ENCODE measurements at places on chromosomes 1 and 21.

GRCh38 chr1:14524826-14525636 lies 73.5 kb upstream of the KAZN start:
- no peak for DNase-seq

- DNase-seq = no peak
Measured at GRCh38 chr1:191707288-191707687, 451.0 kb upstream of the RGS18 start.

GRCh38 chr1:237562242-237562823 lies 328.4 kb downstream of the ZP4 start:
- DNase-seq = no peak

DNA sequence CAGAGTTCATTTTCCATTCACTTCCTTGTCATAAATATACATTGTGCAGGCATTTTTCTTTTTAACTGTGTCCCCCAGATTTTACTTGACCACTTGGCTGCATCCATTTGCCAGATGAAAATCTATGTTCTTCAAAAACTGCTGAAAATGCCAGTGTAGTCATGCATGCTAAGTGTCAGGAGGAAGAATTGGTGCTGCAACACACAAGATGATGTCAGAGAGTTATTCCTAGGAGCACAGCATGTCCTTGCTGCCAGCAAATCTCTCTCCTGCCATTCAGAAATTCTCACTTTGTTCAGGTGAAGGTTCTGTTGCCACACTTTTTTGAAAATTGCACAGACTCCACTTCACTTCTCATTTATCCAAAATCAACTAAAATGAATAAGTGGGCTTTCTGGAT lies 106.4 kb upstream of the MAGI3 start:
- no peak for DNase-seq

GRCh38 chr1:29338908-29339575 lies 102.7 kb downstream of the PTPRU start:
- no peak for DNase-seq

DNA sequence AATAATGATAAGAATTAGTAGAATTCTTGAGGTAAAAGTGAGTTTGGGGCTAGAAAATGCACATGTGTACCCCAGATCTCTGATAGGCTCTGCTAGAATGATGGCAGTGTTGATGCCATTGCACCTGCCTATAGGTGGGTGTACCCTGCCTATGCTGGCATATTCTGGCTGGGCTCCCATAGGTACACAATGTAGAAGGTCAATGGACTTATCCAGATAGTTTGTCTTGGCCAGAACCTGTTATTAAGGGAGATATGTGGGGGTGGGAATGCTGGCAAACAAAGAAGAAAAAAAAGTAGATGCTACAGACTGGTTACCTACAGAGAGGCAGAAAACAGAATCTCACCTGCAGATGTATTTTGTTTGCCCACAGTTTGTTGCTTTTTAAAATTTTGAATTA lies 14.1 kb upstream of the KLHDC8A start:
- DNase-seq = no peak

GRCh38 chr1:175602026-175602585 lies 141.3 kb downstream of the TNR start:
- DNase-seq = no peak

GRCh38 chr1:190479516-190479915 lies 1.9 kb upstream of the BRINP3 start:
- DNase-seq = no peak

DNA sequence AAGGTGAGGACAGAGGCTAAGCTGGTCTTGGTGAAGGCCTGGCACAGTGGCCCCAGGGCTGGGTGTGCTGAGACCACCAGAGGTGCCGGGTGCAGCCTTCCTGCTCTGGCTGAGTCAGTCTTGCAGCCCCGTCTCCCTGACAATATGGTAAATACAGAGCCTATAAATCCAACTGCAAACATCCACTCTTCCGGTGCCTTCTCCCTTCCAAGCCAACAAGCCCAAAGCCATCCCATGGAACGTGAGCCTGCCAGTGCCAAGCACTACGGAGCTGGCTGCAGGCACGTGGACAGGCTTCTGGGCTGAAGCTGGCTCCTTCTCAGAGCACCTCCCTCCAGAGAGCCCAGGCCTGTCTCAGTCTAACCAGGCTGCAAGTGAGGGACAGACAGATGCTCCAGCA lies 70.0 kb downstream of the TRABD2B start:
- DNase-seq = no peak

DNA sequence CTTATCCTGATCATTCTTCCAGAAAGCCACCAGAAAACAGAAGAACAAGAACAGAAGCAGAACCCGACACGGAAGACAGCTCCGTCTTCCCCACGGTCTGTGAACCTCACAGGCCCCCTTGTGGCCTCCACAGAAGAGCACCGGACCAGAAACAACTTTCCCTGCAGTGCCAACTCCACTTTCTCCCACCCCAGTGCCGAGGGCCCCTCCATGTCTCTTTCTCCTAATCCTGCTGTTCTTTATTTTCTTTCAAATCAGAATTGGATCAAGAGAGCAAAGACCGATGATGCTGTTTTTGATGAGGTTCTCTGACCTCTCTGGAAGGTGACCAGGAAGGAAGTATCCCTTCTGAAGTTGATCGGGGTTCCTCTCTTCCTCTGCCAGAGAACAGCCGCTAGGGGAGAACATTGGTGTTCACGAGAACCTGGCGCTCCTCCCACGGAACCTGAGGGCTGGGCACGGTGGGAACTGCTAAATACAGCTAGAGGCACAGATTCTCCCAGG lies 58.9 kb upstream of the CTTNBP2NL start:
- no peak for DNase-seq

DNA sequence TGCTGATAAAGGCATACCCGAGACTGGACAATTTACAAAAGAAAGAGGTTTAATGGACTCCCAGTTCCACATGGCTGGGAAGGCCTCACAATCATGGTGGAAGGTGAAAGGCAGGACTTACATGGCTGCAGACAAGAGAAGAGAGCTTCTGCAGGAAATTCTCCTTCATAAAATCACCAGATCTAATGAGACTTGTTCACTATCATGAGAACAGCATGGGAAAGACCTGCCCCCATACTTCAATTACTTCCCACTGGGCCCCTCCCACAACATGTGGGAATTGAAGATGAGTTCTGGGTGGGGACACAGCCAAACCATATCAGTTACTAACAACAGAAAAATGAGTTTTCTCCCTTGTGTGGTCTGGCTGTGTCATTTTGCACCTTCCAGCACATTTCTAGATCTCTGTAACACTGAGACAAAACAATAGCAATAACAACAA lies 741.4 kb downstream of the KCNT2 start:
- no peak for DNase-seq

GRCh38 chr1:228465571-228466146 lies 21.5 kb upstream of the RNF187 start:
- no peak for DNase-seq

GRCh38 chr1:25619101-25619890 lies 2.7 kb downstream of the MAN1C1 start:
- peak; percentile 72 for DNase-seq

GRCh38 chr1:89081005-89081404 lies 16.0 kb upstream of the GBP1 start:
- no peak for DNase-seq

- no peak for DNase-seq
Measured at GRCh38 chr1:118954301-118954905, 33.7 kb downstream of the TBX15 start.

- no peak for DNase-seq
Measured at GRCh38 chr21:25563361-25564116, 43.7 kb downstream of the MRPL39 start.

DNA sequence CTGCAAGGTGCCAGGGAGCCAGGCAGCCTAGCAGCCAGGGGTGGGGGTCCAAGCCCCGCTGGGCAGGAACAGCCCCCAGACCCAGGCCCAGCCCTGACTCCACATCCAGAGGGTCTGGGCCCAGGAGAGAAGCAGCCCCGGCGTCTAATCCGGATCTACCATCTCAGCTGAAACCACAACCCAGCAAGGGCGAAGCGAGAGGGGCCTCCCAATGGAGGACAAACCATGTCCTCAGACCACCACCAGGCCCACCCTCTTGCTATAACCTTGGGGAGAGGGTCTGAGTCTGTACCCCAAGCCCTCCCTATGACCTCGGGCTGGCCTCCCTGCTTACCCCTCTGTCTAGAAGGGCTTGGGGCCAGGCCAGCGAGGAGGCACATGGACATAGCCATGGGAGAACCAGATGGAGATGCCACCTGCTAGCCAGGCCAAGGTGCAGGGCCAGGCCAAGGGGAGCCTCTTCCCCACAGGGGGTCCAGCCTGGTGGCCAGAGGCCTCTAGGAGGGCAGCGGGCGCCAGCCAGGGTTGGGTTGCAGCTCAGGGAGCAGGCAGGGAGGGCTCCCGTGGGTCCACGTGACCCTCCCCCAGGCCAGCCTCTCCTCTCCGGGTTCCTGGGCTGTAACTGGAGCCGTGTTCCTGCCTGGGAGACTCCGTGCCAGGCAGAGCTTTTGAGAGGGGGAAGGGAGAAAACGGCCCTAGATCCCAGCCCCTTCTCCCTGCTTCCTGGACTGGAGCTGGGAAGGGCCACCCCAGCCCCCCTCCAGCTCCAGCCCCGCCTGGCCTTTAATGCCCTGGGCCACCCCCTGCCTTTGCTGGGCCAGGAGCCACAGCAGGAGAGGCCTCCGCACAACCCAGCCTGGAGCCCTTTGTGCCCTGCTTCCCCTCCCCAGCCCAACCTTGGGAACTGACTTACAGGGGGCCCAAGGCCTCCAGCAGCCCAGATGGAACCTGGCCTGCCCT lies 2.5 kb downstream of the WNT9A start:
- DNase-seq = no peak

GRCh38 chr1:15465674-15466073 lies 9.1 kb downstream of the CELA2A start:
- DNase-seq = no peak

DNA sequence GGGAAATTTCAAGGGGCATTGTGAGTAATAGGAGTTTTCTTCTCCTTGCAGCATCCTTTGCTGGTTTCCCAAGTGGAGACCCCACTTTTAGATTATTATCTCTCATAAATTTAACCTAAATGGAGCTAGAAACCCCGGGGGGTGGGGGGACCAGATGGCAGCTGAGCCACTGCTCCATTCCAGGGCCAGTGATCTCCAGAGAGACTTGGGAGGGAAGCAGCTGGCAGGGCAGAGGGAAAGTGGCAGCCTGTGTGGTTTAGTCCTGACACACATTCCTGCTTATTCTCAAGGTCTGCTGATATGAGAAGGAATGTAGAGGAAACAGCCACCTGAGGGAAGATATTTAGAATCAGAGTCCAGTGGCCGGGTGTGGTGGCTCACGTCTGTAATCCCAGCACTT lies 16.3 kb downstream of the PCP4L1 start:
- no peak for DNase-seq

- DNase-seq = no peak
Measured at GRCh38 chr1:41726899-41727748, 191.6 kb downstream of the HIVEP3 start.

DNA sequence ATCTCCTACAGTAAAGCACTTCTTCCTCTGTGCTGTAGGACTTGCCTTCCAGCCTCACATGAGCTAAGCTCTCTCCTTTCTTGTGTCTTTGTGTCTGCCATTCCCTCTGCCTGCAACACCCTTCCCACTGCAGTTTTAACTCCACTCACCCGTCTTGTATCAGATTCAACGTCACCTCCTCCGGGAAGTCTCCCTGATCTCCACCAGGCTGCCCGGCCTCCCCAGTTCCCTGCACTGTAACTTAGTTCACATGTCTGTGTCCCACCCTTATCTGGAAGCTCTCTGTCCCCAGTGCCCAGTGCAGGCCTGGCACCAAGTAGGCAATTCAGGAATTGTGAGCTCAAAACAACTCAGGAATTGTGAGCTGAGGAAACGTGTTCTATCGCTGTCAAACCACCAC lies 96.4 kb downstream of the GLIS1 start:
- DNase-seq = peak; percentile 10

GRCh38 chr1:220368352-220369265 lies 96.4 kb upstream of the RAB3GAP2 start:
- peak; percentile 36 for DNase-seq

GRCh38 chr1:195709821-195710220 lies 898.4 kb downstream of the KCNT2 start:
- DNase-seq = no peak

DNA sequence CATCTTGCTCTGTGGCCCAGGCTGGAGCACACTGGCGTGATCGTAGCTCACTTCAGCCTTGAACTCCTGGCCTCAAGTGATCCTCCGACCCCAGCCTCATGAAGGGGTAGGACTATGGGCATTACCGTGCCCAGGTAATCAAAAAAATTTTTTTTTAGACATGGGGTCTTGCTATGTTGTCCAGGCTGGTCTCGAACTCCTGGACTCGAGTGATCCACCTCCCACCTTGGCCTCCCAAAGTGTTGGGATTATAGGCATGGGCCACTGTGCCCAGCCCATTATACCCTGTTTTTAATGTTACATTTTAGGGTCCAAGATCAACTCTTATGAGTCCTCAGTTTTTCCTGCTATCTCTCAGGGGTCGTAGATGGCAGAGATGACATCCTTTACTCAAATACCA lies 6.3 kb downstream of the MRAP start:
- no peak for DNase-seq

DNA sequence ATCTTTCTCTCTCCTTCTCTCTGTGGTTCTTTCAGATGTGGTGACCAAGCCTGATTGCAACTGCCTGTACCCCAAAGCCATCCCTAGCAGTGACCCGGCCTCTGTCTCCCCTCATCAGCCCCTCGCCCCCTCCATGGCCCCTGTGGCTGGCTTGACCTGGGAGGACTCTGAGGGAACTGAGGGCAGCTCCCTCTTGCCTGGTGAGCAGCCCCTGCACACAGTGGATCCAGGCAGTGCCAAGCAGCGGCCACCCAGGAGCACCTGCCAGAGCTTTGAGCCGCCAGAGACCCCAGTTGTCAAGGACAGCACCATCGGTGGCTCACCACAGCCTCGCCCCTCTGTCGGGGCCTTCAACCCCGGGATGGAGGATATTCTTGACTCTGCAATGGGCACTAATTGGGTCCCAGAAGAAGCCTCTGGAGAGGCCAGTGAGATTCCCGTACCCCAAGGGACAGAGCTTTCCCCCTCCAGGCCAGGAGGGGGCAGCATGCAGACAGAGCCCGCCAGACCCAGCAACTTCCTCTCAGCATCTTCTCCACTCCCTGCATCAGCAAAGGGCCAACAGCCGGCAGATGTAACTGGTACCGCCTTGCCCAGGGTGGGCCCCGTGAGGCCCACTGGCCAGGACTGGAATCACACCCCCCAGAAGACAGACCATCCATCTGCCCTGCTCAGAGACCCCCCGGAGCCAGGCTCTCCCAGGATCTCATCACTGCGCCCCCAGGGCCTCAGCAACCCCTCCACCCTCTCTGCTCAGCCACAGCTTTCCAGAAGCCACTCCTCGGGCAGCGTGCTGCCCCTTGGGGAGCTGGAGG lies 12.7 kb downstream of the CSF1 start:
- no peak for DNase-seq

DNA sequence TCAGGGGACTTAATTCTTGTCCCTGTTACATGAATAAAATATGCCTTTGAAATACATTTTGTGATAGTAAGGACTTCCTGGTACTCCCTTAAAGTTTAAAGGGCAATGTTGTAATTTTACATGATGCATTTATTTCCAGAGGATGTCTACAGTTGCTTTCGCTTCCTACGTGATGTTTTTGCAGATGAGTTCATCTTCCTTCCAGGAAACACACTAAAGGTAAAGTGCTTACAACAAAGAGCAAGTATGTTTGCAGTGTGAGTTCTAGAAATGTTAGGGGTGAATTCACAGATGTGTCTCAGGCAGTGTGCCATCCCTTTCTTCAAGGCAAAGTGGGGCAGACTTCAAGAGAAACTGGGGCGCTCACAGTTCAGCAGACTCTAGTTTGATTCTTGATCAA lies 31.2 kb downstream of the GNPAT start:
- DNase-seq = no peak

GRCh38 chr1:36576118-36576517 lies 93.4 kb upstream of the CSF3R start:
- peak; percentile 66 for DNase-seq

All from right hindlimb (tissue), 1 donor.